Spinal cord (tissue), 10 donors: ENCODE measurements at places on chromosomes 4 and X. TPM values are rescaled to one million over a fixed set of nuclear protein-coding genes. Genes with fewer than 3 reads are reported as not detected.
A peak's percentile ranks its signal among the peaks of the same experiment; 100 is the strongest.

TLR7 gene
- total RNA-seq = 2.4 TPM

GRCh38 chrX:71997320-71997719 is 86.7 kb downstream of the NHSL2 start:
- H3K4me1 ChIP-seq = peaks cover 11% of the 10 kb centered on the region
- peaks cover 13% of the 10 kb centered on the region for H3K27me3 ChIP-seq
- no peaks in the 10 kb centered on the region for H3K36me3 ChIP-seq
- H3K27ac ChIP-seq = peak overlapping the region; percentile 12
- H3K4me3 ChIP-seq = no peak overlapping the region

DNA sequence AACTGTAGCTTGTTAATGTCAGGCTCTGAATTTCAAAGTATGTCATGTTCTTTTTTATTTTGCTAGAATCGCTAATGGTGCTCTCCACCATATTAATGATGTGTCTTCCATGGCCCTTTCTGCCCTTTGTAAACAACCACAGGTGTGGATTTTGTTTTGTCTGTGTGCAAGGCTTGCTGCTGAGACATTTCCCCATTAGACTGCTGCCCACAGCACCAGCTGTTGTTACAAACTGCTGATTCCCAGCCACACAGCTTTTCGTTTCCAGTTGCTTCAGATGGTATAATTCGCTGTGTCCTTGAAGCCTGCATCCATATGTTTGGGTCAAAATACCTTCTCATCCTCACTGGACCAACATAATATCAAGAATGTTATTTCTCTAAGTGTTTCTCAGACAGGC is 32.8 kb downstream of the KCNIP4 start:
- no peak for DNase-seq
- no peaks in the 10 kb centered on the region for H3K27me3 ChIP-seq
- H3K4me3 ChIP-seq = no peak overlapping the region
- H3K36me3 ChIP-seq = no peaks in the 10 kb centered on the region
- no peaks in the 10 kb centered on the region for H3K4me1 ChIP-seq
- H3K27ac ChIP-seq = no peak overlapping the region

NXF2 gene
- not detected for total RNA-seq

GRCh38 chr4:168717847-168718246 is 221.0 kb downstream of the PALLD start:
- no peaks in the 10 kb centered on the region for H3K4me1 ChIP-seq
- H3K27ac ChIP-seq = no peak overlapping the region
- H3K36me3 ChIP-seq = no peaks in the 10 kb centered on the region
- no peaks in the 10 kb centered on the region for H3K27me3 ChIP-seq
- DNase-seq = no peak

- H3K36me3 ChIP-seq = no peaks in the 10 kb centered on the region
- H3K4me3 ChIP-seq = no peak overlapping the region
- H3K4me1 ChIP-seq = no peaks in the 10 kb centered on the region
- no peak for DNase-seq
- H3K27ac ChIP-seq = no peak overlapping the region
These were observed 58.9 kb upstream of the IRS4 start for GRCh38 chrX:108795240-108795639.

- H3K27me3 ChIP-seq = no peaks in the 10 kb centered on the region
- no peaks in the 10 kb centered on the region for H3K4me1 ChIP-seq
- no peak overlapping the region for H3K27ac ChIP-seq
- no peak overlapping the region for H3K4me3 ChIP-seq
- no peaks in the 10 kb centered on the region for H3K36me3 ChIP-seq
- DNase-seq = no peak
These were observed 145.5 kb upstream of the NPY2R start for GRCh38 chr4:155062948-155063347.

NUDT10 gene
- 13.4 TPM for total RNA-seq

DNA sequence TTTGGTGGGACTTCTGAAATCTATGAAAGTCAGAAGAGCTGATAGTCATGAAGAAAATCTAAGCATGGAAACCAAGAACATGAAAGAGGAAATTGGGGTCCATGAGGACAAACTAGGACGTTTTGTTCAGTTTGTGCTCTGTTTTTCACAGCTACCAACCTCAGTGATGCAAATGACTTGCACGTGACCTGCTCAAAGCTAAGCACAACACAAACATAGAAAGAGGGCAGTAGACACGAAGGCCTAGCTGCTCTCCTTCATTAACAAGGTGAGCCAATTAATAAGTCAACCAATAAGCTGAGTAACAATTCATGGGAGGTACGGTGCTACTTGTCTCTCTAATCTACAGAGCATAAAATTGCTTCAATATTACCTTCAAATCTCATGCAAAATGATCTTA is 684.1 kb downstream of the TRAM1L1 start:
- H3K4me1 ChIP-seq = no peaks in the 10 kb centered on the region
- no peaks in the 10 kb centered on the region for H3K36me3 ChIP-seq
- H3K4me3 ChIP-seq = no peak overlapping the region

GRCh38 chrX:53093177-53093655 is 726 bp upstream of the KANTR start:
- peak overlapping the region; percentile 68 for H3K4me3 ChIP-seq
- DNase-seq = no peak
- H3K27me3 ChIP-seq = peaks cover 15% of the 10 kb centered on the region
- peaks cover under 1% of the 10 kb centered on the region for H3K36me3 ChIP-seq

DNA sequence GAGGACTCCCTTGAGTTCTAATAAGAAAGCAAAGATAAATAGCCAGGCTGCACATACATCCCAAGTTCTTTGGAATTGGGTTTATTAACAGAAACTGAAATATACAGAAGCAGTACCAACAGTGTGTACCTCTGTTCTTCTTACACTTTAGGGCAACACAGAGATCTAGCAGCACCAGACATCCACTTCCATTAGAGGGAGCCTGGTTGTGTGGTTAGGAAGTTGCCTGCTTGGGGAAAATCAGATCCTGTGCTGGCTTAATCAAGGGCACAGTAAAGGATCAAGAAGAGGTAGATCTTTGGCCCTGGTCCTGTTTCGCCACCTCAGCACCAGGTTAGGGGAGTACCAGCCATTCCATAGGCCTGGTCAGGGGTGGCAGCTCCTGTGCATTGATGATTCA is 231.1 kb upstream of the ARHGAP24 start:
- H3K27ac ChIP-seq = no peak overlapping the region
- H3K4me3 ChIP-seq = no peak overlapping the region
- H3K27me3 ChIP-seq = no peaks in the 10 kb centered on the region
- H3K4me1 ChIP-seq = no peaks in the 10 kb centered on the region

LUZP4 gene
- total RNA-seq = not detected
